ENCODE measurements at places on chromosomes 2 and 18. TPM values are rescaled to one million over a fixed set of nuclear protein-coding genes. Genes with fewer than 3 reads are reported as not detected.

Gene IL37
- polyA plus RNA-seq = not detected

Gene ARHGAP25
- polyA plus RNA-seq = 3.7 TPM

Gene GREB1
- 13.8 TPM for polyA plus RNA-seq

Gene KIF1A
- 4.4 TPM for polyA plus RNA-seq

Gene ATOH8
- polyA plus RNA-seq = 25.6 TPM

Gene CBLN2
- 2.5 TPM for polyA plus RNA-seq

Gene UGT1A4
- polyA plus RNA-seq = not detected

Gene NOL4
- polyA plus RNA-seq = not detected

Gene RIT2
- polyA plus RNA-seq = not detected

Gene CASP8
- 5.4 TPM for polyA plus RNA-seq

Gene TEKT4
- polyA plus RNA-seq = not detected

Gene SIX2
- 7.2 TPM for polyA plus RNA-seq

Gene ERFE
- 6.3 TPM for polyA plus RNA-seq

Gene XDH
- not detected for polyA plus RNA-seq

Gene RFTN2
- polyA plus RNA-seq = 13.2 TPM

Gene ESCO1
- 18.0 TPM for polyA plus RNA-seq

Gene PLCL1
- polyA plus RNA-seq = 20.7 TPM

Gene NOSTRIN
- 9.6 TPM for polyA plus RNA-seq

Gene PARD6G
- 7.1 TPM for polyA plus RNA-seq

Gene KIAA2012
- 0.19 TPM for polyA plus RNA-seq

Gene GYPC
- polyA plus RNA-seq = 133 TPM

Gene CD8A
- 0.10 TPM for polyA plus RNA-seq

Gene MAPK4
- 9.7 TPM for polyA plus RNA-seq

Gene MC4R
- 0.45 TPM for polyA plus RNA-seq

Gene CCL20
- 0.41 TPM for polyA plus RNA-seq

Gene SLC23A3
- 1.1 TPM for polyA plus RNA-seq

Gene DYNC2LI1
- polyA plus RNA-seq = 14.9 TPM

Gene DLX1
- not detected for polyA plus RNA-seq

Gene RBM44
- polyA plus RNA-seq = 0.93 TPM

Gene C2orf78
- not detected for polyA plus RNA-seq

Gene GAL3ST2
- polyA plus RNA-seq = not detected

Gene ZAP70
- polyA plus RNA-seq = 3.6 TPM

Gene LCT
- not detected for polyA plus RNA-seq

Gene CABLES1
- polyA plus RNA-seq = 7.2 TPM

Gene GPR75
- 1.9 TPM for polyA plus RNA-seq

Gene DNAH7
- polyA plus RNA-seq = 0.28 TPM

Gene LIMS2
- polyA plus RNA-seq = 52.6 TPM

Gene MOB4
- 33.4 TPM for polyA plus RNA-seq

Gene DPYSL5
- 39.8 TPM for polyA plus RNA-seq

Gene DNAJC27
- 8.1 TPM for polyA plus RNA-seq

Gene CYS1
- polyA plus RNA-seq = 14.0 TPM

Gene RGPD3
- polyA plus RNA-seq = 0.22 TPM

Gene GLB1L
- polyA plus RNA-seq = 4.4 TPM

Gene KLHL41
- polyA plus RNA-seq = 3,726 TPM

Gene SATB2
- 3.4 TPM for polyA plus RNA-seq

Gene ICOS
- polyA plus RNA-seq = not detected

Gene EPHA4
- polyA plus RNA-seq = 12.2 TPM

Gene PECR
- polyA plus RNA-seq = 8.1 TPM

Gene POMC
- 2.9 TPM for polyA plus RNA-seq

Gene THOC1
- polyA plus RNA-seq = 47.0 TPM

Gene ANKAR
- 5.6 TPM for polyA plus RNA-seq
